ENCODE measurements at places on chromosomes 2 and 18.

GRCh38 chr2:151843691-151844061 lies 15.5 kb upstream of the ARL5A start:
- DNase-seq = no peak

- no peak for DNase-seq
Observed at GRCh38 chr2:239075918-239076758, 228.3 kb downstream of the TWIST2 start.

DNA sequence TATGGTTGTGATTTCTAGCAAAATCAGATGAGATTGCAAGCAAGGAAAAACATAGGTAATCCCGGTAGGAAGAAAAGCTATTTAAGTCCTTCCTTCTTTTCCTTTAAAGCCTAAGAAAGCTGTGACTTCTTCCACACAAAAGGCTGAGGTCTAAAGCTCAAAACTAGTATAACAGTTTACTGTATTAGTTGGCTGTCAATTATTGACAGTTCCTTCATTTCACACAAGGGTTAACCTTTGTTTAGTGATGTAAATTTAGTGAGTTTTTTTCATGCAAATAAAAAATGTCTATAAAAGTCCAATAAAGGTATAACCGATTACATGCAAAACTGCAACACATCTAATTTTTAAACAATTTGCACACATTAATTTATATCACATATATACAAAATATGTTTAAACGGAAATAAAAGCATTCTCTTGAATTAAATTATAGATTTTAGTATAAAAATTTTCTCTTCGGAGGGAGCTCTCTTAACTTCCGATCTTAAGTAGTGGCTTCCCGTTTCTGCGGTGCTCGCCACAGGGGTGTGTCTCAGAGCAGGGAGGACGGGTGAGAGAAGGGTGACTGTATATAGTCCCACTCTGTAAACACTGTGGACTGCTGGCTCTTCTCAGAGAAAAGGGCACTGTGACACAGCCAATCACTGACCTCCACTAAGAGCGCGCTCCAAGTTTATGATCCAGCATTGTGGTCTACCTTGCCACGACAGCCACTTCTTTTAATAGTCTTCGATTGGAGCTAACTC lies 33.4 kb downstream of the TTR start:
- DNase-seq = no peak

GRCh38 chr2:233681521-233682099 lies at the start of gene UGT1A7:
UGT1A7 (plus strand) TSS chr2:233681901; CDS start chr2:233681938, 37 bp downstream.
- DNase-seq = no peak

- no peak for DNase-seq
Observed at GRCh38 chr2:53600815-53601214, 166.8 kb upstream of the CHAC2 start.

DNA sequence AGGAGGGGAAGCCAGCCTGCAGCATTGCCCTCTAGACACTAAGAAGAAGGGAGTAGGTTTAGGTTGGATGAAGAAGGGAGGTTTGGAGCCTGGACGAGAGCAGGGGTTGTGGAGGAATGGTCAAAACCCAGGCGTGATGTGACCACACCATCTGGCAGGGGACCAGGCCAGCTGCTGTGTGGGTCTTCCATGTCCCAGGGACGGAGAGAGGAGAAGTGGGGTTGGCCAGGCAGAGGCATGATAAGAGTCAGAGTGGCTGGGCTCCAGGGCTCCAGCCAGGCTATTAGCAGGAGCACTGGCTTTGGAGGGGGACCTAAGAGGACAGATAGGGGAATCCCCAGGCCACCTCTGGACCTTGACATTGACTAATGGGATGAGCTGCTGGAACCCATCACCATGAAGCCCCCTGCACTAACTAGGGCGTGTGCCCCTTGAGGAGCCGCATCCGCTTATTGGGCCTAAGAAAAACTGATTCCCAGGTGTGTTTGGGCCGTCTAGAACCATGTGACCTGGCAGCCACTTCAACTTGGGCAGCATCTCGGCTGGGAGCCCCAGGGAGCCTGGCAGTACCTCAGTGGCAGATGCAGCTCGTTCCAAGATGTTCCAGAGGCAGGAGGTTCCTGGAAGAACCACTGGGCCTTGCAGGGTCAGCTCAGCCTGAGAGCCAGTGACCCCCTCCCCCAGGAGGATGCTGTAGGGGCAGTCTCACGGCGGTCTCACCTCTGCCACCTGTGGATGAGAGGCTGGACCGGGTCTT lies 235.1 kb downstream of the AGAP1 start:
- DNase-seq = no peak

GRCh38 chr2:239278361-239278760 lies 122.5 kb downstream of the HDAC4 start:
- no peak for DNase-seq

GRCh38 chr18:42588786-42589185 lies 526.7 kb downstream of the RIT2 start:
- no peak for DNase-seq

DNA sequence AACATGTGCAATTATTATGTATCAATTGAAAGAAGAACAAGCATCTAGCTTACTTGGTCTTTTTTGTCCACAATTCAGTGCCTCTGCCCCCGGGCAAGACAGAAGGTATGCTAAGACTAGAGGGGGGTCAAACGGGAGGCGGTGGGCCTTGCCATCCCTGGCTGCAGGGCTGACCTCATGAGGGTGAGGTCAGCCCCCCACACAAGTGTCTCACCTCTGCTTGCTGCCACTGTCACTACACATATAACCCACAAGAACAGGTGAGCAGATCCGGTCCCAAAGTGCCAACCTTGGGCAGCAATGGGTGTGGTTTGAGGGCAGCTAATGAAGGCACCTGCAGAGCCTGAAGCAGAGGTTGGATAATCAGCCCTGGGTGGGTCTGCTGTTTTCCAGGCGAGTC lies 71.5 kb downstream of the EDAR start:
- no peak for DNase-seq

DNA sequence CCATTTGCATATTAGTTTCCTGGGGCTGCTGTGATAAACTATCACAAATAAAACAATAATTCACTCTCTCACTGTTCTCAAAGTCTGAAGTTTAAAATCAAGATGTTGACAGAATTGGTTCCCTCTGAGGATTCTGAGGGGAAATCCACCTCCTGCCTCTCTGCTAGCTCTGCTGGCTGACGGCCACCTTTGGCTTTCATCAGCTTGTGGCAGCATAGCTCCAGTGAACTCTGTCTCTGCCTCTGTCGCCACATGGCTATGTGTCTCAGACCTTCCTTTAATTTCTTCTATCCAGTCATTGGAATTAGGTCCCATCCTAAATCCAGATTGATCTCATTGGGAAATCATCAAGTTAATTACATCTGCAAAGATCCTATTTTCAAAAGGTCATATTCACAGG lies 38.9 kb upstream of the TRIM43 start:
- no peak for DNase-seq

GRCh38 chr2:10477443-10478297 lies 29.5 kb upstream of the ODC1 start:
- no peak for DNase-seq

- peak; percentile 78 for DNase-seq
Observed at GRCh38 chr2:98444436-98445176, at the start of gene INPP4A. INPP4A (plus strand) TSS chr2:98444858; CDS start chr2:98520049, 75,191 bp downstream.

DNA sequence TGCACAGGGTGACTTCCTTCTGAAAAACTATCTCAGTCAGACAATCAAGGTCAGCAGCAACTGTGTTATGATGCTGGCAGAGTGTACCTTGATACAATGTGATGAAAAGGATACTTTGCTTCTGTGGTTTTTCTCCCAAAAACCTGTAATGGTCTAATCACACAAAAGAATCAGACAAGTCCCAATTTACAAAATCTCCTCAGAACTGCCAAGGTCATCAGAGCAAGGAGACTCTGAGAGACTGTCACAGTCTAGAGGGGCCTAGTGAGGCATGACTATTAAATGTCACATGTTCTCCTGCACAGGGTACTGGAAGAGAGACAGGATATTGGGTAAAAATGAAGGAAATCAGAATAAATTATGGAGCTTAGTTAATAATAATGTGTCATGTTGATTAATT lies 185.4 kb downstream of the ST6GAL2 start:
- no peak for DNase-seq

DNA sequence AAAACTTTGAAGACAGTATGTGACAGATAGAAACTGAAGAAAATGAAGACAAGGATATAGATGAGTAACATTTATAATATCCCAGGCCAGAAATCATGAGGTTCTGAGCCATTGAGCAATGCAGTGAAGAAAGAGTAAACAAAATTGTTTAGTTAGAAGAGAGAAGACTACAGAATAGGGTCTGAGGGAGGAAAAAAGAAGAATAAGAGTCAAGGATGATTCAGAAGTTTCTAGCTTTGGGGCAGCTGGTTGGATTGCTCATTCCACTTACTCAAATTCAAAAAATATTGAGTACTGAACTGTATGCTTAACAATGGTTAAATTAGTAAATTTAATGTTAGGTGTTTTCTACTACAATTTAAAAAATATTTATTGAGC lies 155.0 kb upstream of the OTX1 start:
- no peak for DNase-seq

DNA sequence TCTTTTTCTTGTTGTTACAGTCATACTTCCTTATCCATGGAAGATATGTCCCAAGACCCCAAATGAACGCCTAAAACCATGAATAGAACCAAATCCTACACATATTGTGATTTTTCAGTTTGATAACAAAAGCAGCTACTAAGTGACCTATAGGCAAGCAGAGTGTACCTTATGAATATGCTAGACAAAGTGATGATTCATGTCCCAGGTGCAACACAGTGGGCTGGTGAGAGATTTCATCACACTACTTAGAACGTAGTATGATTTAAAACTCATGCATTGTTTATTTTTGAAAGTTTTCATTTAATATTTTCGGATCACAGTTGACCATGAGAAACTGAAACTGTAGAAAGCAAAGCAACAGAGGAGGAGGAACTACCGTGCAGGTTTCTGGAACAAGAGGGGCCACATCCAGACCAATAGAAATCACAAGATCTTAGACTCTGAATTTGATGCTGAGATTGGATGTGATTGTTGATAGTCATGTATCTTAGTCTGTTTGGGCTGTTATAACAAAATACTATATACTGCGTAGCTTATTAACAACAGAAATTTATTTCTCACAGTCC lies 470.8 kb upstream of the VRK2 start:
- no peak for DNase-seq

DNA sequence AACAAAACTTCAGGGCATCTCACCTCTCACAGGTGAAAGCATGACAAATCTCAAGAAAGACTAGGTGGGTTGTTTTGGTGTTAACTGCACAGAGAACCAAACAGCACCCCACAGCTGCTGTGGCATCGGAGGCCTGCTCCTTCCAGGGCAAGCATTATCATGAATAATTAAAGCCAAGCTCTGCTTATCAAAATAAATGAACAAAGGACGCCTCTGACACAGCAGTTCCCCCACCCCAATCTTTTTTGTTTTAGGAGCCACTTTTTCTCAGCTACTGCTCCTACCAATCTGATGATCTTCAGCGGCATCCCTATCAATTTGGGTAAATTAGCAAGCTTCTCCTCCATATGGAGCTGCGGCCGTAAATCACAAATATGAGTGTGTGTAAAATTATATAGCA lies 58.6 kb downstream of the KLF7 start:
- no peak for DNase-seq

GRCh38 chr18:44039826-44040225 lies 640.9 kb upstream of the SETBP1 start:
- DNase-seq = no peak

GRCh38 chr2:236932831-236933361 lies 152.8 kb upstream of the COPS8 start:
- no peak for DNase-seq

DNA sequence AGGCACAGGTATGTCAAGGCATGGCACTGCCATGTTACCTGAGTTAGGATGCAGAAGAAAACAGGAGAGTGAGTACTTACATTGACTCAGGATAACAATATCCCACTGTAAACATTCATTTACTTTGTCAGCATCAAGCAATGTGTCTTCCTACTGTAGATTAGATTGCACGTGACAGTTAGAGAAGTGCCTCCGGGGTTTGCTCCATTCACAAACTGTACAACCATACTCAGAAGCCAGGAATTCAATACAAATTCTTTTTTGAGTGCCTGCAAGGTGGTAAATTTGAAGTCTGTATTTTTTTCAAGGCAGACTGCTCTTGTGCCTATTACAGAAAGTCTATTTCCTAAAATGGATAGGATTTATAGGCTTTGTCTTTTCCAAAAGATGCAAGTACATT lies 34.1 kb downstream of the CDCA7 start:
- no peak for DNase-seq

GRCh38 chr2:42849311-42849710 lies 56.9 kb upstream of the HAAO start:
- no peak for DNase-seq

GRCh38 chr2:29469516-29469915 lies 354.3 kb downstream of the CLIP4 start:
- no peak for DNase-seq

GRCh38 chr2:23293731-23294130 lies 91.2 kb upstream of the KLHL29 start:
- no peak for DNase-seq

- DNase-seq = no peak
Observed at GRCh38 chr2:62344472-62344871, 148.6 kb downstream of the B3GNT2 start.

DNA sequence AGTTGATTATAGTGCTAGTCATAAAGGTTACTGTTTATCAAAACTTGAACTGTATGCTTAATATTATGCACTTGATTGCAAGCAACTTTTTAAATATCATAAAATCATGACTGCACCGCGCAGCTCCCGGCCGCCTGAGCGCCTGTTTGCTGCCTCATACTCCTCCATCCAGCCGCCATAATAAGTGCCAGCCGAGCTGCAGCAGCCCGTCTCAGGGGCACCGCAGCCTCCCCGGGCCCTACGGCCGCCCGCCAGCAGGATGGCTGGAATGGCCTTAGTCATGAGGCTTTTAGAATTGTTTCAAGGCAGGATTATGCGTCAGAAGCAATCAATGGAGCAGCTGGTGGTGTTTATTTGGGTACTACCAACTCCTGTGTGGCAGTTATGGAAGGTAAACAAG lies 337.2 kb downstream of the PAX3 start:
- no peak for DNase-seq

Measured in stimulated activated CD4-positive, alpha-beta T cell treated with anti-CD3 and anti-CD28 coated beads, Interleukin-1b, Interleukin-23, amount 100 ng/mL, for 4 hours (primary cell).